ENCODE measurements at places on chromosomes 5 and 9.
A peak's percentile ranks its signal among the peaks of the same experiment; 100 is the strongest.

GRCh38 chr9:32839013-32839885 is 55.9 kb downstream of the TMEM215 start:
- no peak for DNase-seq

- DNase-seq = no peak
These were observed 92.6 kb downstream of the C9orf152 start for GRCh38 chr9:110115341-110115820.

- no peak for DNase-seq
These were observed 32.1 kb upstream of the IL6ST start for GRCh38 chr5:56026863-56027300.

- no peak for DNase-seq
These were observed 107.6 kb downstream of the MUSK start for GRCh38 chr9:110776221-110776620.

DNA sequence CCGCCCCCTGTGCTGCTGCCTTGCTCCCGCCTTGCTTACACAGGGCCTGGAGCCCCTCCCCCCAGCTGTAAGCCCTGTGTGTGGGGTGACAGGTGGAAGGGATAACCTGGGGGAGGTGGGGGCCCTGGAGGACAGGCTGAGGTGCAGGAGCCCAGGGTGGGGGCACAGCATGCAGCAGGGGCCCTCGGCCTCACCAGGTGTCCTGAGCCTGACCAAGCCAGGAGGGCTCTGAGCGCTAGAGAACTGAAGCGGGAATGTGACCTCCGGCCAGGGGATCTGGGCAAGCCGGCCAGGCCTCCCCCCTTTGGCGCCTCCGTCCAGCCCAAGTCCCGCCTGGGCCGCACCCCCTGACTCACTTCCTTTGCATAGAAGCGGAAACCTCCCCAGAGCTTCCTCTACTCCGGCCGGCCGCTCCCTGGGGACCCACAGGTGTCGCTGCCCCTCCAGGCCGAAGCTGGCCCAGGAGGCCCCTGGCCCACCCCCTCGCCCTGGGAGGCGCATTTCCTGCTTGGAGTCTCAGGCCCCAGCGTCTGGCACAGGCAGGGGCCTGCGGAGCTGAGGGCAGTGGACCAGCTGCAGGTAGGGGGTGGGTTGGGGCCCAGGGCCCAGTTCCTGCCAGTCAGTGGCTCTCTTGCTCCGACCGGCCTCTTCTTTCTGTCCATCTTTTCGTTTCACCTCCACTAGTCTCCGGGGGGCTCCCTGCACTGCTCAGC is at the start of gene TOR4A:
TSS of gene TOR4A (plus strand) at position 398 of the 713 bp plus-strand sequence. CDS start 964 bp downstream, outside the sequence.
- DNase-seq = no peak

DNA sequence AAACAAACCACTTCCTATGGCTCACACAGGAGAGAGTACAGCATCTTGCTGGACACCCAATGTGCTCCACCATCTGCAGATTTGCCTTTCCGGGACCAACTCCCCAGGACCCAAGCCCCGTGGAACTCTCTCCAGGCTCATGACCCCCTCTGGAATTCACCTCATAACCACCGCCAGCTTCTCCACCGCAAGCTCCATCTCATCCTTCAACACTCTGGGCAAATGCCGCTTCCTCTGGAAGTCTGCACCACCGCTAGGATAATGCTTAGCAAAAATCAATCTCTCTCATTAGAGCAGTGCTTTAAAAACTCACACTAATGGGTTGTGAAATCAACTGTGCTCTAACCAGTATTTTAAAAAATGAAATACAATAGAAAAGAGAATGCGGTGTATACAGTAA is 150.0 kb downstream of the COL23A1 start:
- DNase-seq = no peak

- DNase-seq = peak; percentile 72
These were observed 20.4 kb upstream of the NTNG2 start for GRCh38 chr9:132141344-132141947.

DNA sequence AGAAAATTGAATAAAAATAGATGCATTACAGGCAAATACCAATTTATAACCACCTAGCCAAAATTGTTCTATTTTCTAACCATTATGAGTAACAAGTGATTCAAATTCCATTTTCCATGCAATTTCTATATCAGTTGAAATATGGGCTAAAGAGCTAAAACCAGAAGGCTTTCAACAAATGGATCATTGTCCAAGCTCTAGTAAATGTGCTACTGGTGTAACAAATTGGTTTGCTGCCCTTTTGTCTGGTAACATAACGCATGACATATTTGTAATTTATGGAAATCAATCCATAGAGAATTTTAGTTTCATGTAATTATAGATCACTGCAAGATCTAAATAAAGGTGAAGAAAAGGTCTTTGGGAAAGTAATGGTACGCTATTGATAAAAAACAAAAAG is 708.0 kb upstream of the GRAMD2B start:
- no peak for DNase-seq

GRCh38 chr5:86403190-86403589 is 214.6 kb upstream of the COX7C start:
- DNase-seq = no peak

DNA sequence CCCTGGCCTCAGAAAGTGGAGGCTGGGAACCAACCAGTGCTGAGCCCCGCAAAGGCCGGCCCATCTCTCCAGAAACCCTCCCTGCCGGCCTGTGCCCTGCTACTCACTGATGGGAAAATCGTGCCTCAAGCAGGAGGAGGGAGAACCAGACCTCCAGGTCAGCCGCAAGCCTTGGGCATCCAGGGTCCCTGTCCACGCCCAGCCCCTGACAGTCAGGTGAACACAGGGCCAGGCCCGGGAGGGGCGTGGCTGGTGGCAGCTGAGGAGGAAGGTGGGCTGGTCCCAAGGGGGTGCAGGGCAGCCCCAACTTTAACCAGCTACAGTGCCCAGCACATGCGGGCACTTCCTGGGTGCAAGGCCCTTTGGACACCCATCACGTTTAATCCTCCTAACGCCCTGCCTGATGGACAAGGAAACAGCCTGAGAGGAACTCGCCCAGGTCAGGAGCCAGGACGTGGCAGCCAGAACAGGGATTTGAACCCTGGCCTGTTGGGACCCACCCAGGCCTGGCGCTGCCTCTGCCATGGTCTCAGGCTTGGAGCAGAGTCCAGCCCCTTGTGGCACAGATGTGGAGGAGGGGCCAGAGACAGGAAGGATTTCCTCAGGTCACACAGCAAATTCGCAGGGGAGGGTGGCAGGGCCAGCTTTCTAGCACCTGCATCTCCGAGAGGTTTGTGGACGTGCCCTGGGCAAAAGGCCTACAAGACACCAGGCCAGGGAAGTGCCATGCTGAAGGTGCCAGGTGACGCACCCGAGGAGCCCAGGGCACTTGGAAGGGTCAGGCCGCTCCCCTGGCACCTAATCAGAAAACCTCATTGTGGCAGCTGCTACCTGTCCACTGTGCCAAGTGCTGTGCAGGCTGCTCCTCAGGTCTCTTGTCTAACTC is 4.5 kb downstream of the RALGDS start:
- no peak for DNase-seq

GRCh38 chr5:1973391-1974013 is 90.8 kb upstream of the IRX4 start:
- DNase-seq = no peak

- no peak for DNase-seq
These were observed 61.7 kb downstream of the HMCN2 start for GRCh38 chr9:130327070-130327780.

DNA sequence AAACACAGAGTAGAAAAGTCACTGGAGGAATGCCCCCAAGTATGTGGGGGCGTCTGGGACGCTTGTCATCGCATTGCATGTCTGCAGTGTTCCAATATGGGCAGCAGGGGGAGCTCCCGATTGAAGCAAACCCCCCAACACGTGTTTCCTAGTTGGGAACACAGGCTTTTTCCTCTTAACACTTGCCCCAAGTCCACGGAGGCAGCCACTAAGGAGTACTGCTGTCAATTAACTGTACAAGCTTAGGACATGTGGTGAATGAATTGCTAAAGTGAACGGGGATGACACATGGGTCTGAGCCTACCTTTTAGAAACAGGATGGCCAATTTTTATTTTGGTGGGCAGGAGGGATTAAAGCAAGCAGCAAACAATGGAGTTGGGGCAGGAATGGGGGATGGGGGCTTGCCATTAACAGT is 2.2 kb downstream of the GABRB2 start:
- peak; percentile 28 for DNase-seq

- DNase-seq = no peak
These were observed 496 bp downstream of the TLX3 start for GRCh38 chr5:171309276-171310211.

GRCh38 chr5:135546101-135546500 is 10.3 kb upstream of the NEUROG1 start:
- DNase-seq = no peak

GRCh38 chr9:98135938-98136337 is 16.9 kb upstream of the TRIM14 start:
- no peak for DNase-seq

GRCh38 chr9:130453487-130453886 is 8.7 kb downstream of the ASS1 start:
- DNase-seq = peak; percentile 89

- DNase-seq = no peak
These were observed 171.3 kb downstream of the C5orf15 start for GRCh38 chr5:133797167-133797566.

GRCh38 chr5:14145435-14146334 is 2.5 kb downstream of the TRIO start:
- DNase-seq = no peak

DNA sequence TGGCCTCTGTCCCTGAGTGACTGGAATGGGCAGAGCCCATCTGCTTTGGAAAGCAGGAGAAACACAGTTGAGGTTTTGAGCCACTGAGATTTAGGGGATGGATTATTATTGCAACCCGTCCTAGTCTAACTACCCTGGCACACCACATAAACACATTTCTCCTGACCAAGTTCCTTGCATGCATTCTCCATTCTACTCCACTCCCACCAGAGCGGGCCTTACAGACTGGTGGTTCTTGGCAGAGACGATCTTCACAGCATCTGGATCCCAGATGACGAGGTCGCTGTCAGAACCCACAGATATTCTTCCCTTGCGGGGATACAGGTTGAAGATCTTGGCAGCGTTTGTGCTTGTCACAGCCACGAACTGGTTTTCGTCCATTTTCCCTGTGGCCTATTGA is 111.0 kb downstream of the DPYSL3 start:
- no peak for DNase-seq

DNA sequence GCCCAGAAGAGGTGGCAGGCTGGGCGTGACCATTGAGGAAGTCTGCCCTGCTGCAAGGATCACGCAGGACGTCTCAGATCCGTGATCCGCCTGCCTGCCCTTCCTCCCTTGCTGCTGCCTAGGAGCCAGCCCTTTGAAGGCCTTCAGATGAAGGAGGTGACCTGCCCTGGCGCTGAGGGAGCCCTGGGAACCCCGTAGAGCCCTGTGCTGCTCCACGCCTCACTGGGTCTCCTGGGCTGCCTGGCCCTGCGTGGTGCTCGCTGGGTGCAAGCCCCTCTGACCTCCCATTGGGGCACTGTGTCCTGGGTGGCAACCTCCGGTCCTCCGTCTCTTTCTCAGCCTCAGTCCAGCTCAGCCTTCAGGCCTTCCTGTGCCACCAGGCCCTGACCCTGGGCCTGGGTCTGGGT is 295.3 kb upstream of the IRX4 start:
- no peak for DNase-seq

DNA sequence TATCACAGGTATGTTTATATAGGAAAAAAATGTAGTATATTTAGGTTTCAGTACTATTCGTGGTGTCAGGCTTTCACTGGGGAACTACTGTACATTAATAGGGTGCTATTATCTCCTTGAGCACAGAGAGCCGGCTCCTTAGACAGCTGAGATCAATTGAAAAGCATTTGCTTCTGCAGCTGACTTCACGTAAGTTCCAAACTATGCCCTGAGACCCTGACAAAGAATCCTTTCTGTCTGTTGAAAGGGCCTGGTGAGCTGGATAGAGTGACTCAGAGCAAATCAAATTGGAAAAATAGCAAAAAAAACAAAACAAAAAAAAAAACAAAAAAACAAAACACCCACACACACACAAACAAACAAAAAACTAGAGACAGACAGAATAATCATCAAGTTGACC is 652.0 kb downstream of the MTRR start:
- DNase-seq = no peak

DNA sequence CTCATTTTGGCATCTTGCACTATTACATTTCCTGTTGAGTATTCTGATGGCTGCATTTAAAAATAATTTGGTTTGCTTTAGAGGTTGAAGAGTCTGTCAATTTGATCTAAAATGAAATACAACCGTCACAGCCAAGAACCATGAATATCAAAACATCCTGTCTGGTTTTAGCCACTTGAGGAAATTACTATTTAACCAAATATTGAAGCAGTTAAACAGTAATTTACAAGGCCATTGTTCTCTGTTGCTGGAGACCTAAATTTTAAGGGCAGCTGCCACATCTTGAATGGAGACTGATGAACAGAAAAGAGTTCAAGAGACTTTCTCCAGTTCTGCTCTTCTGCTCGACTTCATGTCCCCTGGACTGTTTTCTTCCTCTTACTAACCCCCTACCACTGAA is 549.4 kb downstream of the LRRC70 start:
- peak; percentile 92 for DNase-seq

- no peak for DNase-seq
These were observed 20.1 kb upstream of the HSPA9 start for GRCh38 chr5:138595180-138595795.
